ENCODE measurements at places on chromosomes 16 and 17.

GRCh38 chr16:81164481-81164880, 68.3 kb upstream of the GCSH start:
- DNase-seq: no peak

DNA sequence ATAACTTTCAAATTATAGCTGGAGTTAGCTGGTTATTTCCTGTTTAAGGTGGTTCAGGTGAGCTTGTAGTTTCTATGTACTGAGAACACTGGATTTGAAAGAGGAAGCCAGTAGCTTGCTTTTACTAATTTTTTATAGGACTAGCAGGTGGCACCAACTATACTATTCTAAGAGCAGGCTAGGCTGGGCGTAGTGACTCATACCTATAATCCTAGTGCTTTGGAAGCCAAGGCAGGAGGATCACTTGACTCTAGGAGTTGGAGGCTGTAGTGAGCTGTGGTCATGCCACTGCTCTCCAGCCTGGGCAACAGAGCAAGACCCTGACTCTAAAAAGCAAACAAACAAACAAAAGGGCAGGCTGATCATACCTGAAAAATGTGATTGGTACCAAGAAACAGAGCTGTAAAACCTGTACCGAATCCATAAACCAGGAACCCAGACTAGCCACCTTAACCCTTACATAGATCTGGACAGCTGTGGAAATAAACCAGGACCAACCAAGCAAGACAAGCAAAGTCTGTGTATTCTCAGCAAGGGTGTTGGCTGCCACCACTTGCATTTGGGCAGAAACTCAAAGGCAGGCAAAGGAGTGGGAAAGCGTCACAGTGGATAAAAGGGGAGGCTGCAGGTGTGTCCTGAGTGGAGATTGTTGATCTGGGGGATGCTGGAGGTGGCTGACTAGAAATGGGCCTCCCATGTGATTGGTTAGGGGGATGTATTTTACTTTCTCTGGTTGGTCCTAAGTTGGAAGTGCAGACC, 36.3 kb downstream of the SLC47A1 start:
- DNase-seq: no peak

DNA sequence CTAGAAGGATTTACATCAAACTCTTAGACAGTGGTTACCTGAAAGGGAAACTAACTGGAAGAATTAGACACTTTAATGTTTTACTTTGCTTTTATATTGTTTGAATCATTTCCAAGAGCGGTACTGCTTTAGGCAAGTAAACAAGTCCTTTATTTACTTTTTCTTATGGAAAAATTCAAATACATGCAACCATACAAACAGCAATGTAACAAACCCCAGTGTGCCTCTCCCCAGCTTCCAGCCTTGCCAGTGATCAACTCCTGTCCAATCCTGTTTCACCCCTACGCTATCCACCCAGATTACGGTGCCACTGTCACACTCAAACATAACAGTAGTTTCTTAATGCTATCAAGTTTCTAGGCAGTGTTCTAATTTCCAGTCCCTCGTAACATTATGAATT, 85.9 kb downstream of the C16orf95 start:
- DNase-seq: no peak

GRCh38 chr16:70476272-70477020, 22.1 kb downstream of the FCSK start:
- DNase-seq: peak; percentile 71

DNA sequence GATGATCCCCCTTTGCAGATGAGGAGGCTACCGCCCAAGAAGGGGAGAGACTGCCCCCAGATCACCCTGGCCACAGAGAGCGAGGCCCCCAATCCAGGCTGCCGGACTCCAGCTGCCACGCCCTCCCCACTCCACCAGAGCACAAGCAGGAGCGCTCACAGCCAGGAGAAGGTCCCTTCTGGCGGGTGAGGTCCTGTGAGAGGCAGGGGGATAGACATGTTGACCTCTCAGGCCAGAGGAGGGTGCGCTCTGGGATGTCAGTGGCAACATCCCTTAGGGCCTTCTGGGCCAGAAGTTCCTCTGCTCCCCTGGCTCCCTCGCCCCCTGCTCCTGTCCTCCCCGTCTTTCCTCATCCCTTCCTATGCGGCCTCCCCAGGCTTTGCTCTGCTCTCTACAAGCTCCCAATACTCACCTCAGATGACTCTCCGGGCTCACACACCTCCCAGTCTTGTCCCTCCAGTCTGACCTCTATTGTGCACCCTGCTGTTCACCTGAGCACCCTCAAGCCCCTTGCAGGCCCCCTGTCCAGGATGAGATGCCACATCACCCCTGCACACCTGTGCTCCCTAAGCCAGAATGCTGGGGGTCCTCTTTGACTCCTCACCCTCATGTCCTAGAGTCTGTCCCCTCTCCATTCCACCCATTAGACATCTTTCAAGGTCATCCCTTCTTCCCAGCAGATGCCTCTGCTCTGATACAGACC, 5.0 kb upstream of the NXPH3 start:
- DNase-seq: no peak

DNA sequence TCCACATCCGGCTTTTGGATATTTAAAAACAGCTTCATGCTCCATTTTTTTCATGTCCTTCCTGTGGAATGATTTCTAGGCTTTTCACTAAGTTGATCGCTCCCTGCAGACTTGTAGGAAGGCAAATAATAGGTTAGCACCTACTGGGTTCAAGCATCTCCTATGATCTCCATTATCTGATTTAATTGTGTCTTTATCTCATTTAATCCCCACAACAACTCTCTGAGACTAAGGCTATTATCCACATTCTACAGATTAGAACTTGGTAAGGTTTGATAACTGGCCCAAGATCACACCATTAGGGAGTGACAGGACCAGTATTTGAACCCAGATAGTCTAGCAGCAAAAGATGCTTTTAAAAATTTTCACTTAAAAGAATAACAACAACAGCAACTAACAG, 46.2 kb upstream of the HOXB9 start:
- no peak for DNase-seq

- no peak for DNase-seq
These were observed 80.6 kb downstream of the OR1D5 start for GRCh38 chr17:2982854-2983253.

DNA sequence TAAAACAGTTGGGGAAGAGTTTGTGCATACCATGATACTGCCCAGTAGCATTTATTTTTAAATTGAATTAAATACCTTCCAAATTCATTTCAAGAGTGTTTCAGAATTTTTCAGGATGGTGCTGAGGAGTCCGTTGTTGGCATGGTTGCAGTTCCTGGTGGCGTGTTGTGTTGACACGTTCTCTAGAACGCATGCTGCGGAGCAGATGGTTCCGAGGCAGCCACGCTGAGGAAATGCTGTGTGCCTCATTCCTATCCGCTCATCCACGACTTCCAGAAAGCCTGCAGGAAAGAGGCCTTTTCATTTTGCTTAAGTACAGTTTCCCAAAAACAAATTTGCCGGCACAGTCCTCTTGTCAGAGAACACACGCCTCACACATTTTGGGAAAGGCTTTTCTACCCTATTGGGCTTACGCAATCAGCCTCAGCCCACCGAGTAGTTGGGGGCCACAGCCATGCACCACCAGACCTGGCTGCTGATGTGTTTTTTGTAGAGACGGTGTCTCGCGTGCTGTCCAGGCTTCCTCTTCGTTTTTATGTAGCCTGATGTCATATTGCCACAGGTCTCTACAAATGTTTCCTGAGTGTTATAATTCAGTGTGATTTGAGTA, 32.1 kb upstream of the IL17C start:
- no peak for DNase-seq

- no peak for DNase-seq
These were observed 2.5 kb upstream of the CCL2 start for GRCh38 chr17:34252444-34253138.

DNA sequence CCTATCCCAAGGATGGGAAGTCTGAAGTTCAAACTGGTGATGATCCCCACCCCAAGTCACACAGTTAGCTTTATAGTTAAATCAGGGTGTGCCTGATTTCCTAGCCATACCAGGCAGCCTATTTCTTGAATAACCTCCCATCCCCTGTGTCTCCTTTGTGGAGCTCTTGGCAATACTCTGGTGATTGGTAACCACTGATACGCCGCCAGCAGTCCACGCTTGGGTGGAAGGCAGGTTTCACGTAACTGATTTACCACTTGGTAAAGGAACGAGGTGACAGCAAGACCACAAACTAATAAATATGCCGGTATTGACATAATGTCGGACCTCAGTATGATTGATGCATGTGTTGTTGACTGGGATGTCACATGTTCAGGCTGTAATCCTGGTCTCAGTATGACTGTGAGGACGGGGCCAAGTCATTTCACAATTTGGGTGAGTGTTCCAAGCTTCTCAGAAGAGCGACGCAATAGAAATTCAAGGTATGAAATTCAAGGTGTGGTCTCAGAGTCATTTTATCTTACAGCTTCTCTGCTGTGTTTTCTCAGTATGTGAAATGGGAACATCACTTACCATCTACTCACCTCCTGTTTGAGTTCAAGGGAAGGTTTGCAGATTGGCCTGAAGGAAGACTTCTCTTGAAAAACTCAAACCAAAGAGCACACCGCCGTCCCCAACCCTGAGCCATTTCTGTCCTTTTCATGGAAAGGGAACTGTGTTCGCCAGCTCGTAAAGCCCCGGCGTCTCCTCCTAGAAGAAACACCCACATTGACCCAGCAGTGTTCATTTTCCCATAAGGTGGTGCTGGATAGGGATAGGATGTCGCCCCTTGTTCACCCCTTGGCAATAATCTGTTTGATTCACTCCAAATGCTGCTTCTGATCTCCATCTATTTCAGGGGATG, 678.9 kb downstream of the WWOX start:
- peak; percentile 74 for DNase-seq

GRCh38 chr17:30905742-30906100, 317 bp downstream of the TEFM start:
- DNase-seq: peak; percentile 27

DNA sequence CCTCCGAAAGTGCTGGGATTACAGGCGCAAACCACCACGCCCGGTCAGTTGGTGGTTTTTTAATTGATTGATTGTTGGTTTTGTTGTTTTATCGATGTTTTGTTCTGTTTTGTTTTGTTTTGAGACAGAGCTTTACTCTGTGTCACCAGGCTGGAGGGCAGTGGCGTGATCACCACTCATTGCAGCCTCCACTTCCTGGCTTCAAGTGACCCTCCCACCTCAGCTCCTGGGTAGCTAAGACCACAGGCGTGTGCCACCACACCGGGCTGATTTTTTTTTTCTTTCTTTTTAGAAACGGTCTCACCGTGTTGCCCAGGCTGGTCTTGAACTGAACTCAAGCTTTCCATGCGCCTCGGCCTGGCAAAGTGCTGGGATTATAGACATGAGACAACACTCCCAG, 12.4 kb downstream of the FAM234A start:
- no peak for DNase-seq

DNA sequence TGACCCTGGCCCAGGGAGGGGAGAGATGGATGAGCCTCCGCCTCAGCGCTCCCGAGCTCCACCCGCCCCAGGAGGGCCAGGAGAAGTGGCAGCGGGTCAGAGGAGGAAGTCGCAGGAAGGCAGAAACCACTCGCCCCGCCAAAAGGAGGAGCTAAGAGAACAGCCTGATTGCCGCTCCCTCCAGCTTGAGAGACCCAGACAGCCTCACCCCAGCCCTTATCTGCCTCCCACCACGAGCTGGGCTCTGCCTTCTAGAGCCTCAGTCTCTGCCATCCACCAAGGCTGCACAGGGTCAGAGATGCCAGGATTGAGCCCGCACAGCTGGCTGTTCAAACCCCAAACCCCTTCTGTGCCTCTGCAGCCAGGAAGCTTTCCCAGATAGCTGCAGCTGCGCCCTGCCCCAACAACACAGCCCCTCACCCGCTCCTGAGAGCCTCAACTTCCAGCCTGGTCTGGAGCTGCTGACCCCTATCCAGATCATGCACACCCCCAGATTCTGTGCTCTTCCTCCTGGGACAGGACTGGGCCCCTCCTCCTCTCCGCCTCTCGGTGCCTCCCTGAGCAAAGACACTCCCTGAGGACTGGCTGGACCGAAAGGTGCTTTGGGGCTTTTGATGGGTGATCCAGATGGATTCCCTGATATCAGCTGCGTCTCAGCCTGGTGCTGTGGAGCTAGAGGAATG, 1.0 kb upstream of the ATP2A3 start:
- DNase-seq: peak; percentile 81

DNA sequence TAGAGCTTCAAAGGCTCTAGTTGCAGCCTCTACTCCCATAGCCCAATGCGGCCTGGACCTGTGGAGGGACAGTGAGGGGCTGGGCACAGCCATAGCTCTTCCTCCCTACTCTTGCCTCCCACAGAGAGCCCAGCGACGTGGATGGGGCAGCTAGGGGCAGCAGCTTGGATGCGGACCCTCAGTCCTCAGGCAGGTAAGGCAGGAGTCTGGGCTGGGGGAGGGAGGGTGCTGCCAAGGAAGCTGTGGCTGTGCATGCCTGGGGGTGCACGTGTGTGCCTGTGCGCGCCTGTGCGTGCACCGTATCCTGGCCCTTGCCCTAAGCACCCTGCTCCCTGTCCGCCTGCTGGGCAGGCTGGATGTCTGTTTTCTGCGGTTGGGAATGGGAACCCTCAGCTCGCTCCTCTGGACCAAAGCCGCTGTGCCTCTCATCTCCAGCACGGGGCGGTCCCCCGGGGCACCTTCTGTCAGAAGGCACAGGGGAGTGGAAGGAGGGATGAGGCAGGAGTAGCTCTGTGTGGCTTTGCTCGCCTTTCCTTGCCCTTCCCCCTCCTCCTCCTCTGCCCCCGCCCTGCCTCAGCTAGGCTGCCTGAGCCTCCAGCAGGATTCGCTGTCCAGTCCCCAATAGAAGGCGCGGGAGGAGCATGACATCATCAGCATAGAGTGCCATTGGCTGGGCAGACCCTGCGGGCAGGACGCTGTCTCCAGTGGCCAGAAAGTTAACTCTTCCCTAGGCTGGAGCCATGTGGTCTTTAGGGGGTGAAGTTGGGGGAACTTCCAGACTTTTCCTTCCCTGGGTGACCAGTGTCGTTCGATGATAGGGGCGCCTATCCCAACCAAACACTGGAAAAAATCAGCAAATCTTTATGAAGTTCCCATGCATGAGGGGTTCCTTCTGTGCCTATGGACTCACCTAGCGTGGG, 797 bp downstream of the PRCD start:
- DNase-seq: peak; percentile 48

- no peak for DNase-seq
These were observed 79.7 kb downstream of the CYLD start for GRCh38 chr16:50821586-50821985.

- DNase-seq: no peak
These were observed 4.1 kb downstream of the TBKBP1 start for GRCh38 chr17:47697906-47698711.

- DNase-seq: no peak
These were observed 374.5 kb upstream of the MON1B start for GRCh38 chr16:76816475-76816874.

- no peak for DNase-seq
These were observed 5.8 kb downstream of the EPN2 start for GRCh38 chr17:19242926-19243325.

DNA sequence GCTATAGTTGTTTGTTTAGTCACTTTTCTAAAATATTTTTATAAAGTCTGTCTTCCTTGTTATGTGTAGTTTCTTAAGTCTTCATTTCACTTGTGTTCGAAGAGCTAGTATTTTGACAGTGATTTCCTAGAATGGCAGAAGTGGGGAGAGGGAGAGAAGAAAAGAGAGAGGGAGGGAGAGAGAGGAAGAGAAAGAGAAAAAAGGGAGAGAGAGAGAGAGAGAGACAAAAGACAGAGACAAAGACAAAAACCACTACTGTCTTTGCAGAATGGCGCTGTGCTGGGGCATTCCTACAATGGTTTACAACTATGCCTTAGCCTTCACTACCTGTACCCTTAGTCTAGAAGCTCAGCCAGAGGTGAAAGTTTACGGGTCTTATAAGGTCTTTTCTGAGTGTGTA, 90.5 kb downstream of the CA4 start:
- DNase-seq: no peak

- peak; percentile 24 for DNase-seq
These were observed at the start of gene FN3K for GRCh38 chr17:82734987-82735866. FN3K (plus strand) TSS chr17:82735615; CDS start chr17:82735637, 22 bp downstream.

GRCh38 chr16:31471875-31472708, at the start of gene TGFB1I1:
TGFB1I1 (plus strand) TSS chr16:31472152; CDS start chr16:31472189, 37 bp downstream.
- DNase-seq: no peak

Measured in activated CD4-positive, alpha-beta T cell treated with anti-CD3 and anti-CD28 coated beads for 48 hours (primary cell).